ENCODE measurements at places on chromosomes 4 and X.
A peak's percentile ranks its signal among the peaks of the same experiment; 100 is the strongest.

- no peak for ATAC-seq
Measured at GRCh38 chr4:14568351-14568750, 433.9 kb upstream of the CPEB2 start.

DNA sequence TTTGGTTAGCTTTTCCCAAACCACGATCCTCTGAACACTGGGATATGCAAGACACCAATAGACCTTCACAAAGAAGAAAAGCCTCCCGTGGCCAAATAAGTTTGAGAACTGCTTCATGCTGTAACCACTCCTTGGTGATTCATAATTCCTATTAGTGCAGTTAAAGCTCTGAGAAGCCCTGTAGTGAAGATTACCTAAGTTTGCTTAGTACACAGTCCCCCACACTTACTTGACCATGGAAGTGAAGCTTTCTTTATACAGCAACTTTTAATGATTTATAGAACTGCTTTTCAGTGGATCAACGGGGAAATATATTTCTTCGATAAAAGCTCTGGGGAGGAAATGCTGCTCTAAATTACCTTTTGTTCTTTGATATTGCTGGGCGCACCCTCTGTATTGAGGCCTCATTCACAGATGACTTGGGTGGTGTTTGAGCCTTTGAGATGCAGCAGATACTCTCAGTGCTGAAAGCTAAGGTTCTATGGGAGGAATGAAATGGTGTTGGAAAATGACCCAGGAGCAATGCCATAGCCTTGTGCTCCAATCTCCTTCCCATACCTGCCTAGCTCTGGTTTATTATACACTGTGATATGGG is 67.4 kb downstream of the CBLL2 start:
- no peak for ATAC-seq

DNA sequence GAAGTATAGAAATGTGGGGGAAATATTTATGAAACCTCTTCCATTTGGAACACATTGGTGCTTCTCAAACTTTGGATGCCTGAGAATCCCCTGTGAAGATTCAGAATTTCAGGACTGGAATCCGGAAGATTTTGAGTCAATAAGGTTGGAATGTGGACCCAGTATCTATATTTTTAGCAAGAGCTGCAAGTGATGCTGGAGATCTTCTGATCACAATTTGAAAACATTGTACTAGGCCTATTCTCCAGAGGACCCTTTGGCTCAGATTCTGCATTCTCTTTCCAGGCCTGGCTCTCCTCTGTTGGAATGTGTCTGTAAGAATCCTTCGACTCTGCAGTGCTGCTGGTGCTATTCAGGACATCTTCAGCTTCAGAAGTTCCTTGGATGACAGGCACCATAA is 2.4 kb upstream of the PKD2 start:
- ATAC-seq: no peak

DNA sequence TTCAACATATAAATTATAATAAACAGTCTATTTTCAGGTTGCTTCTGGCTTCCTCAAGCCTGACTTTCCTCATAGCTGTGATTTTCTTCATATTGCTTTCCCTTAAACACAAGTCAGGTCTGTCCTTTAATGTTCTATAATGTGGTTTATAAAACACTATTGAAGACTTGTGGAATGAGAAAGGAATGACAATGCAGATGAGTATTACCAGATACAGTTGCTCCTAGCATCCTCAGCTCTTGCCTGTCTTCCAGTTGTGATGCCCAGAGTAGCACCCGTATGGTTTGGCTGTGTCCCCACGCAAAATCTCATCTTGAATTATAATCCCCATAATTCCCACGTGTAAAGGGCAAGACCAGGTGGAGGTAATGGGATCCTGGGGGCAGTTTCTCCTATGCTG is 265.7 kb upstream of the BOD1L1 start:
- ATAC-seq: no peak

GRCh38 chr4:87012265-87012953 is 77.6 kb downstream of the AFF1 start:
- ATAC-seq: no peak

- no peak for ATAC-seq
Measured at GRCh38 chr4:122980860-122981259, 58.5 kb upstream of the NUDT6 start.

DNA sequence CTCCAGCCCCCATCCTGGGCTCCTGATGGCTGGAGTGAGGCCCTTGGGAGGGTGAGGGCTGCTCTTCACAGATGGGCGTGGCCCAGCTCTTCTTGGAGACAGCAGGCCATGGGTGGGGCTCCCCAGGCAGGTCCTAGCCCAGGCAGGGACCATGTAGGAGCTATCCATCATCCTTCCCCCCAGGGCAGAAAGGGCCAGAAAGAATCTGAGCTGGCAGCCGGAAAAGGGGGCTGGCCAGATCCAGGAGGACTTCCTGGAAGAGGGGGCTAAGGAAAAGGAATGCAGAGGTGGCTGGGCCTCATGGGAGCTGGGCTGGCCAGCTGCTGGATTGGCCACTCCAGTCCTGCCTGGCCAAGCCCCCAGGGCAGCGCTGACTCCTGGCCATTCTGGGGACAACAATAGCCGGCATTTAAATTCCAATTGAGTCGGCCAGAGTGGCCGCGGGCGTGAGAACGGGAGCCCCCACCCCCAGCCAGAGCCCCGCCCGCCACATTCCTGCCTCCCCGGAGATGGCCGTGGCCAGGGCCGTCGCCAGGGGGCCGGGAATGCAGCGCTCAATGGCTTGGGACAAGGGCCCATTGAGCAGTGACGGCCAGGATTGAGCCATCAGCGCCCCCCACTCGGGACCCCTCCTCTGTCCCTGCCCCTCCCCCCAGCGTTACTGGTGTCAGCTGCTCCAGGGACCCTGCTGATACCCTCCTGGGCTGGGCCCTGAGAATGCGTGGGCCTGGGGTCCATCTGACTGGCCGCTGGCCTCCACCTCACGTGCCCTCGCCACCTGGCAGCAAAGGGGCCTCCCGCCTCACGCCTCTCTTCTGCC is 15.1 kb upstream of the FGFR3 start:
- ATAC-seq: no peak

DNA sequence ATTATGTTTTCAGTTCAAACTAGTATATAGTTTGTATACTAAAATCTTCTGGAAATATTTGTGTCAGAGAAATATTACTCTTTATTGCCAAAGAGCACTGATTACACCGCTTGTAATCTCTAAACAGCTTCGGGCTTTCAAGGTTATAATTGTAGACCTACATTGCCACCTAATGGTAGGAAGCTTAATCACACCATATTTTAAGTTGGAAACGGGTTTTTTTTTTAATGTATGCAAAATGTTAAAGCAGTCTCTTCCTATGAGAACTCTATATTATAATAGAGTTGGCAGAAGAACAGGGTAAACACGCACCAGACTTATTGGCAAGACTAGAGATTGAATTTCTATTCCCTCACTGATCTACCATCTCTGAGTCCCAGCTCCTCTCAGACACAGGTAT is 19.5 kb upstream of the NFXL1 start:
- no peak for ATAC-seq

- ATAC-seq: no peak
Measured at GRCh38 chr4:83320548-83320947, 14.1 kb downstream of the HPSE start.

DNA sequence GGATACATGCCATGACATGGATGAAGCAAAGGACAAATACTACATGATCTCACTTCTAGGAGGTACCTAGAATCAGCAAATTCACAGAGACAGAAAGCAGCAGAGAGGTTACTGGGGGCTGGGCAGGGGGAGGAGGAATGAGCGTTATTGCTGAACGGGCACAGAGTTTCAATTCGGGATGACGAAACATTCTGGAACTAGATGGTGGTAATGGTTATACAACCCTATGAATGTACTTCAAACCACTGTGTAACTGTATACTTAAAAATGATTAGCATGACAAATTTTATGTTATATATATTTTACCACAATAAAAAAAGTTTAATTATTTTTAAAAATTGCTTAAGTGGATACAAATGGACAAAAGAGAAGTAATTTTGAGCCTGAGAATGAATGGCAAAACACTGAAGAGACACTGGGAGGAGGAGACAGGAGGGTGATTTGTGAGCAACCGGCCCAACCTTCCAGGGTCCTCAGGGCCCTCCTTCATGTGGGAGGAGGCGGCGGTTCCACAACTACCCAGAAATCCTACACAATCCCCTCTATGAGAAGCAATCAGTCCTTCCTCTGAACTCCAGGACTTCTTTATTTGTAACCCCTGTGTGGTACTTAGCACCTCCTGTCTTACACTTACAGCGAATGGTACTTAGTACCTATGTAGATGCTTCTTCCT is 14.1 kb downstream of the ACSL1 start:
- no peak for ATAC-seq

- ATAC-seq: no peak
Measured at GRCh38 chr4:55612341-55612740, 20.3 kb upstream of the PDCL2 start.

GRCh38 chr4:72215198-72215597 is 183.4 kb downstream of the NPFFR2 start:
- no peak for ATAC-seq

DNA sequence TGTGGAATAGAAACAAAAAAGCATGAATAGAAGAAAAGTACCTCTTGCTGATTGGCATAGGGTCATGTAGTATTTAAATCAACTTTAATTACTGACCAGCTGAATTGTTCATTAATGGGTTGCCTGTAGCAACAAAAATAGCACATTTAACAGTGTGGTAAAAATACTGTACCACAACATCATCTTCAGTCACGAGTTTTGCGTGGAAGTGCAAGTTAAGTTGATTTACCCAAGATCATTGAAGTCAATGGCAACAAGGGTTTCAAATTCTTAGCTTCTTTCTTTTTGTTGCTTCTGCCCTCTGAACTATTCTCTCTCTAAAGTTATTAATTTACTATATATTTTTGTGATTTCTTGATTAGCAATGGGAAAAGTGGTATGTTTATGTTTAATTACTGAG is 526.6 kb downstream of the C4orf33 start:
- no peak for ATAC-seq

GRCh38 chr4:138428611-138429010 is 186.5 kb upstream of the SLC7A11 start:
- no peak for ATAC-seq

DNA sequence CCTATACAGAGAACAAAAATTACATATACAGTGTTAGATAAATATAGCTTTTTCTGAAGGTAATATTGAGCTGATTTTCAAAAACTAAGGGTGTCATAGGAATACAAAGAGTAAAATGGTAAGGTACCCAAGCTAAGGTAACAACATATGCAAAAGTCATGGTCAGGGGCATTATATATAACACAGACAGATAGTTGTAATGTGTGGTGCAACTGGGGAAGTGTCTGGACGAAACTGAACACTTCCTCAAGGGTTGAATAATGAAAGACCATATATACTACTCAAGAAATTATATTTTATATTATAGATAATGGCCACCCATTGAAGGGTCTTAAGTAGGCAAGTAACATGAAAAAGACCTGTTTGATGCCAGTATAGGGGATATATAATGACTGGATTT is 262.1 kb upstream of the CXXC4 start:
- peak; percentile 58 for ATAC-seq

DNA sequence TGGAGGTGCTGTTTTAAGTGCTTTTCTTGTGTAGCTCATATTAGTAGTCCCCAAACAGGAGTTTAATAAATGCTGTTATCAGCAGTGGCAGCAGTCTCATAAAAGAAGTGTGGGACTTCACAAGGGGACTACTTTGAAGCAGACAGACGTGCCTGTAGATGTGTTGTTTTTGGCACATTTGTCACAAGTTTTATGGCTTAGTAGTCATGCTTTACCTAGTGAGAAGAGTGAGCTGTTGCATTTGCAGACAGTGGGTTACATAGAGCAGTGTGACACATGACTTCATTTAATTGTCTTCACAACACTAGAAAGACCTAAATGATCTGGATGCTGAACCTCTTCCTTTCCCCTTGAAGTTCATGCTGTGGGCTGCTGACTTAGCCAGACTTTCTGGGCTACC is 149.5 kb upstream of the MBNL3 start:
- no peak for ATAC-seq

- ATAC-seq: no peak
Measured at GRCh38 chrX:82961129-82961528, 547.0 kb upstream of the POU3F4 start.

- no peak for ATAC-seq
Measured at GRCh38 chr4:55038176-55038890, 87.1 kb downstream of the KDR start.

DNA sequence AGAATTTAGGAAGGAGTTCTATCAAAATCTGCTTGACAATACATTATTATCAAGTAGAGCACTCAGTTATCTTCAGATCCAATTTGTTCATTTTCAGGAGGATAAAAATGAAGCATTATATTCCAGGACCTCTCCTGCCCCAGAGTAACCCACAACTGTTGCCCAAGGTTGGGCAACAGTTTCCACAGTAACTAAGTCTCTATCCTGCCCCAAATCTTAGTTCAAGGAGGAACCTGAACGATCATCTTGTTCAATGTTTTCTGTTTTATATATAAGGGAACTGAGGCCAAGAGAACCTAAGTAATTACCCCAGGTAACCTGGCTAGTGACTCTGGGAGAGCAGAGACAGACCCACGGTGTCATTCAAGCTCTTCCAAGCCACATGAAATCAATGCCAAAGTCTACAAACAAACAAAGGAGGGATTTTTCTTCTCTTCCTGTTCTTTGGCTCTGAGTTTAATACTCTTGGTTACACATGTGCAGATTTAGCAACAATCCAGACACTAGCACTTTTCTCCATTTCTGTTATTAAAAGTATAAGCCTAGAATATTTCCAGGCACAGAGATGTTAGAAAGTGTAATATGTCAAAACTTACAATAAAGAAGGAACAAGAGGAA is 105.6 kb downstream of the C4orf51 start:
- ATAC-seq: no peak

DNA sequence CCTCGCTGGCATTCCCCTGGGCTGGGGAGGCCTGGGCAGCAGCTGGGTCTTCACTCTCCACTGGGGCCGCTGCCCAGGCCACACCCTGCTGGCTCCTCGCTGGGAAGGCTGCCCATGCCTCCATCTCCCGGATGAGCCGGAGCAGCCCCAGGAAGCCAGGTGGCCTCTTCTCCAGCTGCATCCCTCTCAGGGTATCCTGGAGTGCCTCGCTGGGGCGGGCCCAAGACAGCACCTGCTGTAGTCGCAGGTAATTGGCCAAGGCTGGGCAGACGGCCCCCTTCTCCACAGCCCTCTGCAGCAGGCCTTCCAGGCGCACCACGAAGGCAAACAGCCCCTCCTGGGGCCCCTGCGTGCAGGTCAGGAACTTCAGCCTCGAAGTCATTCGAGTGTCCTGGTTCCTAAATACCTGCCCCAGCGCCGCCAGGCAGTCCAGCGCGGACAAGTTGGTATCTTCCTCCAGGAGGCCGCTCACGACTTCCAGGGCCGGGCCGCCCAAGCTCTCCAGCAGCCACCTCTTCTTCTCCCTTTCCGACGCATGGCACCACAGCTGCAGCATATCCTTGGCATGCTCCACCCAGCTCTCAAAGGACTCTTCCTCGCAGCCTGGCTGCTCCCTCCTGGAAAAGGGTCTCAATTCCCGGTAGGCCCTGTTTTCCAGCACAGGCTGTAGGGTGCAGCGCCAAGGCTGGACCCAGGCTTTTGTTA is 3.7 kb downstream of the PNMA6E start:
- no peak for ATAC-seq

DNA sequence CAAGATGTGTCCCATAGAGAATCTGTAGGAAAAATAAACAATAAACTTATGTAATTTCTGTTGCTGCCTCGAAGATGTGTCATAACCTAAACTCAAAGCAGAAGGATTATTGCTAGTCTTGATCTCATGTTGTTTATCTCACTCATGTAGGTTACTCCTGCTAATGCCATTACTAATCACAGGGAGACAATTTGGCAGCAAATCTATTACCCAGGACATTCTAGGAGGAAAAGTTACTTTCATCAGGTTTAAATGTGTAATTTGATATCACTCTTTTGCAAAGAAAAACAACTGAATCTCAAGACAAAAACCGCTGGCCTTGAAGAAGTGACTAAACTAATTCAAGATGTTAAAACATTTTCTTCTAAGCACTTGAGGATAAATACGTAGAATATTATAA is 34.0 kb downstream of the LDOC1 start:
- ATAC-seq: no peak

- ATAC-seq: no peak
Measured at GRCh38 chr4:20444599-20445337, 193.1 kb downstream of the SLIT2 start.

Measured in stimulated activated memory B cell treated with anti-CD40 and anti-IgM and Interleukin-4, amounts not matched to agents 10 μg/mL and 1 μg/mL and 100 μg/mL, for 72 hours (primary cell).